Adrenal gland (tissue), 19 donors: ENCODE measurements at places on chromosomes 5 and 9.

GRCh38 chr9:112844771-112845542 lies 45.7 kb downstream of the SLC46A2 start:
- peak; percentile 81 for DNase-seq

DNA sequence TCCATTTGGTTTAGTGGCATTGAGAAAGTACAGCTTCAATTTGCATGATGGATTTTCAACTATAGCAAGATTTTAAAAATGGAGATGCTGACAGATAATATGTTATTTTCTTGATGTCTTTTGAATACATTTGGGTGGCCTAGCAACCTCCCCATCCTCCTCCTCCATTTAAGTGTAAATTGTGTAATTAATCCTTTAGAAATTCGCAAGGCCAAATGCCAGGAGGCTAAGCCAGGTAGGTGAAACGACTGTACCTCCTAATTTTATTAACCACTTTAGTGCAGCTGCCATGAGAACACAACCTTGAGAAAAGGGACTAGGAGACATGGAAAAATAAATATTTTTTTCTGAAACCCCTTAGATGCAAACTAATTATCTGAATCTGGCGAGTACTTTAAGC lies 248.8 kb downstream of the MRPS30 start:
- DNase-seq, result no peak

DNA sequence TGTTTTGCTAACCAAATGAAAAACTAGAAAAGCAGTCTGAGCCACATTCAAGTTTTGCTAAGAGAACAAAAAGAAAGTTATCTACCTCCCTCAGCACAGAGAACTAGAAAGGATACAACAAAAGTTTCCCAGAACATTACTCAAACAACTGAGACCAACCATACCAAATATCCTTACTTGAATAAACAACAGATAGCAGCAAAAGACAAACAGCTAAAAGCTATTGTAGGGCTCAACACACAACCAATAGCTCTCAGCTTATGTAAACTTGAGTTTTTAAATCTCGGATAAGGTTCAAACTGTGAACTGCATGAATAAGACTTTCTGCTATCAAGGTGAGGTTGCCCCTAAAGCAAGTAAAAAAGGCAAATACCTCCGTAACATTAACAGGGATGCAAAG lies 3.5 kb downstream of the EPB41L4A start:
- no peak for DNase-seq

GRCh38 chr5:51731421-51732029 lies 348.3 kb downstream of the ISL1 start:
- DNase-seq, result no peak

DNA sequence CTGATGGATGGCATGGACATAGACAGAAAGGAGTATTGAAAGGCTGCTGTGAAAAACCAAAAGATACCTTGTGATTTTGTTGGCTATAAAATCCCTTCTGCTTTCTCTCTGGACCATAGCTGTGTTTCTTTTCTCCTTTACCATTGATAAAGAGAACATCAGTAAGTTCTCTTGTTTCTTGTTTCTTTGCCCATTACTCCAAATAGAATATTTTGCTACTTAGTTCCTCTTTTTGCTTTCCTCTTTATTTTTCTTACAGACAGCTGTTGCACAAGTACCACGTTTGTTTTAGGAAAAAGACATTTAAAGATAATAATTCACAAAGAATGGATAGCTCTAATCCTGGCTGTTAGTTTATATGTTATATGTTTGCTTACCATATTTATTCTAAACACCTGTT lies 1129.2 kb downstream of the DTWD2 start:
- no peak for DNase-seq

DNA sequence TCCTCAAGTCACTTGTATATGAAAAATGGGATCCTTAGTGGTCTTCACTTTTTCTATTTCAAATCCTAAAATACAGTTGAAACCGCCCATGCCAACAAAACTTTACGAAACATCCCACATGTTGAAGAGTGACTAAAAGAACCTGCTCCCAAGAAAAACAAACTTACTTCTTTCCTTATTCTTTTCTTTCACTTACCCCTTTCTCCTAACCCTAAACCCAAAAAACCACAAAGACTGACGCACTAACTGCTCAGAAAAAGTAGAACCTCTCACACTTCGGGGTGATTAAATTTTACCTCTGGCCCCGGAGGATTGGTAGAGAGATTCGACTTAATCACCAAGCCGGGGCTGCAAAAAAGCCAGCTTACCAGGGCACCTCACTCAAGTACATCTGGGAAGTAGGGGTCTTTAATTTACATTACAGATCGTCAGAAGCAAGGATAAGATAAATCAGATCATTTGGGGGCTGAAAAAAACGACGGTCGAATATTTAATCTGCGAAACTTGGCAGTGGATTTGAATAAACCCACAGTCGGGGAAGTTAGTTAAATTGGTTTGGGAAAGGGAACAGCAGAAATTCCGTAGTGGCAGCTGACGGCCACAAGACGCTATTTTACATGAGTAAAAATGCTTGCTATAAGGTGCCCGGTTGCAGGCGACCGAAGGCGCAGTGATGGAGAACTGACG lies 1.3 kb downstream of the CDO1 start:
- DNase-seq, result no peak

DNA sequence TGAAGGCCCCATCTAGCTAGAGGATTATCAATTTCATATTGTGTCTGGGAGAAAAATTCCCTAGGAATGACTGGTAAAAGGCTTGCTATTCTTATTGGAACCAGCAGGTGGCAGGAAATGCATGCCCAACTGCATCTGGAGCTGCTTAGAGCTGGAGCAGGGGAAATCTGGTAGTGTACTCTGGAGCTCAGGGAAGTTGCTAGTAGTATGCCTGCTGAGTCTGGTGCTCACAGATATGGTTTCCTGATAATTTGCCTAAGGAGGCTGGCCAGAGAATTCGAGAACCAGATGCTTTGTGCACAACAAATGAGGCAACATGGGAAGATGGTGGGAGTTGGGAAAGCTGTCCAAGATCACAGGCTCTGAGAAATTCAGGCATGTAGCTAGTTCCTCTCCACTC lies 53.7 kb downstream of the G3BP1 start:
- DNase-seq, result peak; percentile 62

DNA sequence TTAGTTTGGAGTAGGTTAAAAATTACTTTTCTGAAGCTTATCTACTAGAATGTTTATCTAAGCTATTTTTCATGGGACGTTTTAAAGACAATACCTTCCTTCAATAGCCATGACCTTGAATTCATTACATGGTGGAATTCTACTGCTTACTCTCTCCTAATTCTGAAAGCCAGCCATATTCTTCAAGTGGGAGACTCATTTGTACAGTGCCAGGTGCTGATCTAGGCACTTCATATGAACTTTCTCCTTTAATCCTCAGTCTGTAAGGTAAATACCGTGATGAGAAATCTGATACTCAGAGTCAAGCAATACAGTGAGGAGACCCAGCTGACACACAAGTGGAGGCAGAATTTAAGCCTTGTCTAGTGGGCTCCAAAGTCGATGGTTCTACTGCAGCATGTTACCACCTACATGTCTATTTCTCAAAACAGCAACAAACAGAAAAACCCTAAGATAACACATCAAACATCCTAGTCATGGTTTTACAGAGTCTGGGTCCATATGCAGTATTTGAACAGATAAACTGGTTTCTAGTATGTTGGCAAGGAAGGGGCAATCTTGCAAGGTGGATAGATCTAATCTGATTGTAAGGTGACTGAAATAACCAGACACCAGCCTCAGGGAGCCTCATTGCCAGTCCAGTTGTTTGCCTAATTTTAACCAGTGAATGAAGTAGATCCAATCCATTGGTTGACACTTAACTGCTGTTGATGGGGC lies 243.7 kb downstream of the PIK3R1 start:
- no peak for DNase-seq

DNA sequence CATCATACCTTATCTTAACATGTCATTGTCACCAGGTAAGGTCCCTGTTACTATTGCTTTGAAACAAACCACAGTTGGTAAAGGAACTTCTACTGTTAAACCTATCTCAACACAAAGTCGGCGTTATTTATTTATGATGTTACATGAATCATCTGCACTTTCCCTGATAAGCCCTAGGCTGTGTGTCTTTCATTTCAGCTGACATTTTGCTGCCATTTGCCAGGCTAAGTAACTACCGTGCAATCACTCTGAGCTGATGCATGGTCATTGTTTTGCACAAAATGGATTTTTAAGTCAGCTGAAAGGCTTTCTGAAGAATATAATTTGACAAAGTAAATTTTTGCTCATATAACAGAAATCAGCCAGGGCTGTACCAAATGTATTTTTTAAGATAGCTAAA lies 546.5 kb downstream of the ZNF608 start:
- DNase-seq, result no peak

GRCh38 chr5:108093186-108093585 lies 288.7 kb downstream of the FBXL17 start:
- no peak for DNase-seq

DNA sequence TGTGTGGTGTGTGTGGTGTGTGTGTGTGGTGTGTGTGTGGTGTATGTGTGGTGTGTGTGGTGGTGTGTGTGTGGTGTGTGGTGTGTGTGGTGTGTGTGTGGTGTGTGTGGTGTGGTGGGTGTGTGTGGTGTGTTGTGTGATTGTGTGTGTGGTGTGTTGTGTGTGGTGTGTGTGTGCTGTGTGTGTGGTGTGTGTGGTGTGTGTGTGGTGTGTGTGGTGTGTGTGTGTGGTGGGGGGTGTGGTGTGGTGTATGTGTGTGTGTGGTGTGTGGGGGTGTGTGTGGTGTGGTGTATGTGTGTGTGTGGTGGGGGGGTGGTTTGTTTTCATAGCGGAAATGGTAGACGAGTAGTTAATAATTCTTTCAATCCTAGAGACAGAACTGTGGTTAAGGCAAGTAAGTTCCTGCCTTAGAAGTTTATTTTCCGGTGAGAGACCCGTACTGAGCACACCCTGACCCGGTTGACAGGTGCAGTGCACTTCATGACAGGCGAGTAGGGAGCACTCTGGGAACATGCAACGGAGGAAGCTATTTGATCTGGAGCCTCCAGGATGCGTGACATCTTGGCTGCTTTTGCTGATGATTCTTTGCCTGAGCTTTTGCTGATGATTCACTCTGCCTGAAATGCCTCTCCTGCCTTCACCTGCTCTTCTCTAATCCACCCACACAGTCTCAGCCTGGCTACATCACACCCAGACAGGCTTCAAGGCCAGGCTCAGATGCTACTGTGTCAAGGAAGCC lies 21.7 kb upstream of the FAT2 start:
- DNase-seq, result no peak

- DNase-seq, result no peak
These were observed 256.7 kb upstream of the NREP start for GRCh38 chr5:112013660-112014059.

- DNase-seq, result no peak
These were observed 253.7 kb downstream of the EPB41L4A start for GRCh38 chr5:112165399-112165798.

- DNase-seq, result no peak
These were observed 67.2 kb downstream of the CDH18 start for GRCh38 chr5:19920761-19921160.

DNA sequence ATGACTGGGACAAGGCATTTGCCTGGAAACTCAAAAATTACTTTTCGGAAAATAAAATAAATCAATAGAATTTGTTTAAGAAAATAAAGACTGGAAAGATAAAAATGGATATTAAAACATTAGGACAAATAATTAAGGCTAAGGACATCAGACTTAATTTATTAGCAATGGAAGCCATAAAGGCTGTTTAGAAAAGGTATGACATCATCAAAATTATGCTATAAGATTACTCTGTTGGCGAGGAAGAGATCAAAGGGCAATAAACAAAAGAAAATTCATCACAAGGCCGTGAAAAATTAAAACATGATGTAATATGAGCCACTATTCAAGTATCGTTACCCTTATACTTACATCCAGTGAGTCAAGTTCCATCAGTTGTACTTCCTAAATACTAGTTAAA lies 2.7 kb upstream of the CDH12 start:
- DNase-seq, result no peak

DNA sequence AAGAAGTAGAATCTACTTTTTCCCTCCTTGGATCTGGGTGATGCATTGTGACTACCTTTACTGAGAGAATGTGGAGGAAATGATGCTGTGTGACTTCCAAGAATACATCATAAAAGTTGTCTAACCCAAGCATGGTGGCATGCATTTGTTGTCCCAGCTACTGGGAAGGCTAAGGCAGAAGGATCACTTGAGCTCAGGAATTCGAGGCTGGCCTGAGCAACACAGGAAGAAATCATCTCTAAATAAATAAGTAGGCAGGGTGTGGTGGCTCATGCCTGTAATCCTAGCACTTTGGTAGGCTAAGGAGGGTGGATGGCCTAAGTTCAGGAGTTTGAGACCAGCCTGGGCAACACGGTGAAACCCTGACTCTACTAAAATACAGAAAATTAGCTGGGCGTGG lies 143.2 kb upstream of the VLDLR start:
- DNase-seq, result no peak

- DNase-seq, result no peak
These were observed 132.1 kb downstream of the GLIS3 start for GRCh38 chr9:4167728-4168127.

- DNase-seq, result no peak
These were observed 29.3 kb upstream of the CPEB4 start for GRCh38 chr5:173858670-173859407.
